ENCODE measurements at places on chromosomes 11 and 22.

GRCh38 chr11:69127081-69127850 is 28.5 kb upstream of the SMIM38 start:
- no peak for DNase-seq

GRCh38 chr11:110147962-110148709 is 54.9 kb downstream of the ZC3H12C start:
- no peak for DNase-seq

DNA sequence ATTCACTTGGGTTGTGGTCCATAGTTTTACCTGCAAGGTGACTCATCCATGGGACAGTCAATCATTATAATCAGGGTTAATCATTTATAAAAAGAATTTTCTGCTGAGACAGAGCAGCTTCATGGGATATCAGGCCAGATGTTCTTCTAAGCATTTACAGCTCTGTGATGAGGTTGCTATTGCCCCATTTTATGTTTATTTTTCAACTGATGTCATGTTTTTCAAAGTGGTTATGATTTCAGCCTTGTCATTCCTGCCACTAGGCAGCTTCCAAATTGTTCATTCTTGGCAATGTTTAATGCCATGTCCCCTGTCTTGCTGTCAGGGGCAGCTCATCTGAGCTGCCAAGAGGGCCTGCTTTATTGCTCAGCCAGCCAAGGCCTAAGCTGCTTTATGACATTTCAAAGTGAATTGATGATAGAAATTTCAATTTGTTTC is 35.9 kb upstream of the ZBED5 start:
- DNase-seq = no peak

DNA sequence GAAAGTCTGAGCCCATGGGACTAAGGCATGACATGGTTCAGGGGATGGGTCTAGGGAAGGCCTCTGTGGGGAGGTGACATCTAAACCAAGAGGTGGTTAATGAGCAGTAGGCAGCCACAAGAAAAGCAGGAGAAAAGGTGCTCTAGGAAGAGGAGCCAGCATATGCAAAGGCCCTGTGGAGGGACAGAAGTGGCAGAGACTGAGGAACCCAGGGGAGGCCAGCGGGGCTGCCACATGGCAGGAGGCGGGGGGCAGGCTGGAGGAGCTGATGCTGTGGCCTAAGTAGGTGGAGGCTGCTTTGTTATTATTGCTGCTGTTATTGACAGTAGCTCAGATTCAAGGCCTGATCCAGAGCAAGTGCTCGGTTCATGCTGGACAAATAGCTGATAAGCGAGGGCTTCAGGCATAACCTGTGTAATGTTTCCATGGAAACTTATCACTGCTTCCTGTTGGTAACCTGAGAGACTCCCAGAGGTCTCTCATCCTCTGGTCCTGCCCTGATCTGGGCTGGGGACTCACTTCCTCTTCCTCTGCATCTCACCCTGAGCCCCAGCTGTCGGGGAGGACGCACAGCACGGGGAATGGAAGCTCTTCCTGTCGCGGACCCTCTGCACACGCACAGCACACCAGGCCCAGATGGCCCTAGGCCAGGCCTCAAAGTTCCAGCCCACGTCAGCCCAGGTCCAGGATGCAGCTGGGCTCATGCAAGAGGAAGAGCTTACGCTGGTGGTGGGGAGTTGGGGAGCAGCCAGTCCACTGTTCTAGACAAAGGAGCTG is 75.2 kb upstream of the TP53I11 start:
- no peak for DNase-seq

- no peak for DNase-seq
These were observed 68.8 kb downstream of the EMSY start for GRCh38 chr11:76513654-76514034.

All from HuH-7 (cell line).